ENCODE measurements at places on chromosomes 5 and 9. TPM values are rescaled to one million over a fixed set of nuclear protein-coding genes. Genes with fewer than 3 reads are reported as not detected.

The FBXW11 gene
- total RNA-seq: 67.5 TPM

The PCDHB12 gene
- total RNA-seq: 0.33 TPM

The DIPK1B gene
- total RNA-seq: 177 TPM

The CCDC192 gene
- not detected for total RNA-seq

The SLC36A3 gene
- total RNA-seq: not detected

The SLC6A18 gene
- not detected for total RNA-seq

The NAIF1 gene
- total RNA-seq: 16.3 TPM

The SH3PXD2B gene
- 25.9 TPM for total RNA-seq

The TAF11L10 gene
- total RNA-seq: not detected

The NMRK1 gene
- total RNA-seq: 32.9 TPM

The AFF4 gene
- total RNA-seq: 32.4 TPM

The RIGI gene
- total RNA-seq: 37.1 TPM

The SLC6A7 gene
- not detected for total RNA-seq

The IL4 gene
- total RNA-seq: not detected

Measured in pulmonary artery endothelial cell (primary cell).